Epithelial cell of prostate (primary cell): ENCODE measurements at places on chromosomes 4 and X.

DNA sequence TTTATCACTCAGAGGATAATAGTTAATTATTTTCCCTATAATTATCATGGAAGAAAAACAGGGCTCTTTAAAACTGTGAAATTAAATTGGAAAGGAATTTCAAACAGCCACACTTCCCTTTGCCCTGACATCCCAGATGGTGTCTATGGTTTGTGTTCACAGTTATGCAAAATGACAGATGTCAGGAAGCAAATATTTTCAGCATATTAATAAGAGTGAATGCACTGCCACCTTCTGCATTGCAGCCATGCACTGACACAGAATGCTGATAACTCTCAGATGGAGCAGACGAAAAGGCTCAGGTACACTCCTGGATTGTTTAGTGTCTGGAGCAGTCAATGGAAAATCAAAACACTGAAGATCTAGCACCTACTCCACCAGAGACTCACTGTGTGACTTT lies 57.6 kb downstream of the RWDD4 start:
- DNase-seq = no peak

GRCh38 chr4:155658681-155659064 lies 8.0 kb upstream of the GUCY1A1 start:
- no peak for DNase-seq

DNA sequence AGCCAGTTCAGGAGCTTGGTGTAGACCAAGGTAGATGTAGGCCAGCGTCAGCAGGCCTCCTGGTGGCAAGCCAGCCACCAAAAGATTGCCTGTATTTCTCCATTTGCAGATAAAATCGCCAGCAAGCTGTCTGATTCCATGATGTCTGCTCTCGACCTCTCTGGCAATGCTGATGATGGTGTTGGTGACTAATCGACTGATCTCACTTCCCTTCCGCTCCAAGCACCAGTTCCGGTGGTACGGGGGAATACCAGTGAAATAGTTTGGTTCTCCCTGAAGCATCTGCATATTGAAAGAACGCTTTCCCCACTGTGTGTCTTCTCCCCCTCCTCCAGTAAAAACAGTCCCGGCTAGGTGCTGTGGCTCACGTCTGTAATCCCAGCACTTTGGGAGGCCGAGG lies 30.4 kb downstream of the GNL3L start:
- DNase-seq = no peak

- DNase-seq = no peak
Observed at GRCh38 chrX:17535229-17535628, 160.2 kb downstream of the NHS start.

DNA sequence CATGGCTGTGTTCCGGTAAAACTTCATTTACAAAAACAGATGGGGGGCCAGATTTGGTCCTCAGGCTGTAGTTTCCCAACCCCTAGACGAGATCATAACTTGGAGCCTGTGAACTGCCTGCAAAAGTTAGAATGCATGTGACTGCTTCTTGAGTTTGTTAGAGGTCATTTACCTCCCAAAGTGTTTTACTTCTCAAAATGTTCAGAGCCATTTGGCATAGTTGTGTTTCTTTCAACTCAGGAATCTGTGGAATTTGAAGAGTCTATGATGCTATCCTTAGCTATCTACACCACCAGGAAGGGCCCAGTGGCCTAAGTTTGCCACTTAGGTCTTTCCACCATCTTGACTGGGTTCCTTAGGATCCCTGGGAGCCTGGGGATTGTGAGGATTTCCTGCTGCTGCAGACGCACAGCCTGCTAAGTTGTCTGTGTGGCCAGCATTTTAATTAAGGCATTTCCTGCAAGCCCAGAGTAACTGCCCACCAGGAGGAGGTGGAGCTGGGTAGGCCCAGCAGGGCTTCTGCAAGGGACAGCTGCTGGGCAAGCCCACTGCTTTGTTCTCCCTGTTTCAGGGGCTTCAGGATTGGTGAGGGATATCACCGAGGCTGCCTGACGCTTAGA lies 53.1 kb downstream of the CCNI start:
- no peak for DNase-seq

GRCh38 chr4:79638735-79639134 lies 230.7 kb upstream of the GK2 start:
- DNase-seq = no peak

GRCh38 chr4:100165809-100166208 lies 24.5 kb downstream of the DDIT4L start:
- no peak for DNase-seq

- no peak for DNase-seq
Observed at GRCh38 chr4:67131224-67131623, 414.1 kb downstream of the CENPC start.

DNA sequence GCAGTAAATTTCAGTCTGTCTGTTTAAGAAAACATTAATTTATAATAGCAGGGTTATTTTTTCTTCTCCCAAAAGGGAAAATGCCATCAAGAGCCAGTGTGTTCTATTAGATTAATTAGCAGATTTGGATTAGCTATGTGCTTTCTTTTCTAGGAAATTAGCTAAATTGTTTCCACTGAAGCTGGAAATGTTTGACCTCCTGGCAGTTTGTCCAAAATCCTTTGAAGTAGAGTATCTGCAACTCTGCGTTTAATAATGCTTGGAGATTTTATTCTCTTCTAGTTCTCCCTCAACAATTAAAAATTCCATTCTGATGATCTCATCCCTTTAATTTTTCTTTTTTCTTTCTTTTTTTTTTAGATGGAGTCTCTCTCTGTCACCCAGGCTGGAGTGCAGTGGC lies 27.1 kb upstream of the HOPX start:
- no peak for DNase-seq

DNA sequence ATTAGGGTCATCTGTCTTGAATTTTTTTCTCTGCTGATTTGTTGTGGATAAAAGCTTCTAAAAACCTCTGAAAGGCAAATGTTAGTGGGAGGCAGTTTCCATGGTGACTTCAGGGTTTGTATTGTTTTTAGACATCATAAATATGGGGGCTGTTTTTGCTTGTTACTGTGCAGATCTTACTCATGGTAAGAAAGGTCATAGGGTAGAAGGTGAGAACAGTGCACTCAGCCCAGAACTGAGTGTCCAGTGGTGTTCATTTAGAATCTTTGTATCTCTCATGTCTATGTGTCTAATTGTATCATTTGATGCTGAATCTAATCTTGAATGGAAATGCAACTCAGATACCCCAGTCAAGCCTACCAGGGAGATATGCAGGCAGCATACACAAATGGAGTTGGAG lies 609.8 kb downstream of the ZNF674 start:
- DNase-seq = no peak

DNA sequence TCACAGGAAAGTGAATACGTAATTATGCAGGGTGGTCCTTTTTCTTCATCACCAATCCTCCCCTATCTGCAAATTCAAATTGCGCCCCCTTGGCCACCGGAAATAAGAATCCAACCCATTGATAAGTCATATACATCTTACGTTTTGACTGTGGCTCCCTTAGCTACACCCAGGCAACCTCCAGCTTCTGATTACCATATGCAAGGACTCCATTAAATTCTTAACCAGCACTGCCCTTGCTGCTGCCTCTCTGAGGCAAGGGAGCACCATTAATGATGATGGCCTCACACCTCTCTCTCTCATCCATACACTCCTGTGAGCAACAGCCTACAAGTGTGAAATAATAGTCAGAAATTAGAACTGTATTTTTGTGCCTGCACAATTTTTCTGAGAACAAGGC lies 106.0 kb upstream of the NOCT start:
- no peak for DNase-seq

DNA sequence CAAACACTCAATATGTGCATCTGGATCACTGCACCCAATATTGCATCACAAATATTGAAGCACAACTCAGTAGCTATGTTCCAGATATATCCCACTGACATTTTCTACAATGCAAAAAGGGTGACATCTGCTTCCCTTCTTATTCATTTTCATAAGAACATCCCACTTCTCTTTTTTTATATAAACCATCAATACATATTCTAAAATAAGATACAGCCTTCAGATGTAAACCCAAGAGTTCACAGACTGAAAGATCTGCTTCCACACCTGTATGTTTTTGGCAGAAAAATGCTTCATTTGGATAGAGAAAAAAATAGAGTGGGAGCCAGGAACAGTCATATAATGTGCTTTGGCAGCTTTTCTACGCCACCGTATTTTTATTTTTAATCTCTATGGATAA lies 815.6 kb upstream of the ADGRL3 start:
- DNase-seq = no peak
